Peyer's patch (tissue), 4 donors: ENCODE measurements at places on chromosomes 3 and 15. TPM values are rescaled to one million over a fixed set of nuclear protein-coding genes. Genes with fewer than 3 reads are reported as not detected.

CDHR4 gene
- not detected for total RNA-seq

SHF gene
- total RNA-seq, result 13.8 TPM

LRTM1 gene
- not detected for total RNA-seq

ACAD9 gene
- 51.9 TPM for total RNA-seq

- no peak overlapping the region for H3K27ac ChIP-seq
- no peak overlapping the region for H3K4me3 ChIP-seq
- H3K27me3 ChIP-seq, result no peaks in the 10 kb centered on the region
- no peaks in the 10 kb centered on the region for H3K4me1 ChIP-seq
- DNase-seq, result no peak
- no peaks in the 10 kb centered on the region for H3K36me3 ChIP-seq
Measured at GRCh38 chr3:139281096-139281495, 62.7 kb upstream of the MRPS22 start.

- DNase-seq, result no peak
- no peaks in the 10 kb centered on the region for H3K36me3 ChIP-seq
- no peaks in the 10 kb centered on the region for H3K27me3 ChIP-seq
- peak overlapping the region; percentile 80 for H3K27ac ChIP-seq
Measured at GRCh38 chr3:160753953-160754352, 2.1 kb upstream of the PPM1L start.

GRCh38 chr3:131349946-131350347, 31.6 kb upstream of the NUDT16 start:
- H3K4me1 ChIP-seq, result no peaks in the 10 kb centered on the region
- H3K27me3 ChIP-seq, result no peaks in the 10 kb centered on the region
- no peak overlapping the region for H3K27ac ChIP-seq
- no peaks in the 10 kb centered on the region for H3K36me3 ChIP-seq
- DNase-seq, result no peak

DNA sequence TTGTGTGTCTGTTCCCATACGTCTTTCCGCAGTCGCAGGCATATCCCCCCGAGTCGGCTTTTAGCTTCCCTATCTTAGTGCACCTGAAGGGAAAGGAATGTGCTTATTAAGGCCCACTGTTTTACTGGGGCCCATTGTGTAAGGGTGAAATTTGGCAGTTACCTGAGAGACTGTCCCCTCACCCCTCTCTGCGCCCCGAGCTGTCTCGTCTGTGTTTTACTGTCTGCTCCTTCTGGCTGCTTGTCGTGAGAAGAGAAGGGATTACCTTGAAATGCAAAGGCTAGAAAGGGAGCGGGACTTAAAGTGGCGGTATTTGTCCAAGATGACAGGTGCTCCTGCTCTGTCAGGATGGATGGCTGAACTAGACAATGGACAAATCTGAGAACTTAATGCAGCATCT, 233.0 kb upstream of the POU1F1 start:
- no peaks in the 10 kb centered on the region for H3K4me1 ChIP-seq
- no peaks in the 10 kb centered on the region for H3K27me3 ChIP-seq
- no peaks in the 10 kb centered on the region for H3K36me3 ChIP-seq
- DNase-seq, result no peak
- no peak overlapping the region for H3K27ac ChIP-seq

GRCh38 chr3:9500108-9501050, 53.2 kb downstream of the LHFPL4 start:
- peak; percentile 65 for DNase-seq
- H3K27ac ChIP-seq, result no peak overlapping the region
- no peak overlapping the region for H3K4me3 ChIP-seq
- H3K36me3 ChIP-seq, result no peaks in the 10 kb centered on the region
- no peaks in the 10 kb centered on the region for H3K27me3 ChIP-seq

DNA sequence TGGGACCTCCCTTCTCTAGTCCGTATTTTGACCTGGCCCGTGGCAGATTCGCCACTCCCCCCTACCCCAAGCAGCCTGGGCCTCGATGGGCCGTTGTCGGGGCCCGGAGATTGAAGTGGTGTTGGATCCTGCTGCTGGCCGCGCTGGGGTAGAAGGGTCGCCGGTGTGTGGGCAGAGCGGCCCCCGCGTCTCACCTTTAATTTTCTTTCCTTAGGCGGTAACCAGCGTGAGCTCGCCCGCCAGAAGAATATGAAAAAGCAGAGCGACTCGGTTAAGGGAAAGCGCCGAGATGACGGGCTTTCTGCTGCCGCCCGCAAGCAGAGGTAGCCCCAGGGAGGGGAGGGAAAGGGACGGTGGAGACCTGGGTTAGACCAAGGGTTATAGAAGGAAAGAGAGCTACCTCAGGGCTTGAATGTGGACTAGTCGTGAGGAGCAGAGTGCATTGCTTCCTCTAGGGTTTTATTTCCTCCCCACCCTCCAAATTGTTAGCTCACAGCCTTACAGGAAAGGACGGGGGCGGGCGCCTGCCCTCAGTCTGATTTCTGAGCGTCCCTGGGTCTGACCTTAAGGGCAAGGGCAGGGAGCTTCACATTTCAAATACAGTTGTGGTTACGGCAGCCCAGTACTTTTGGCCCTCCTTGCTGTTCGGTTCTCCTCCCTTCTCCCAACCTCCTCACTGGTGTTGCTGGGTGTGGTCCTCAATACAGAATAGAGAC, 799 bp downstream of the SERF2 start:
- H3K27ac ChIP-seq, result peak overlapping the region; percentile 100
- peak overlapping the region; percentile 95 for H3K4me3 ChIP-seq
- no peaks in the 10 kb centered on the region for H3K27me3 ChIP-seq
- DNase-seq, result peak; percentile 59
- H3K4me1 ChIP-seq, result peaks cover 5% of the 10 kb centered on the region
- no peaks in the 10 kb centered on the region for H3K36me3 ChIP-seq

- no peaks in the 10 kb centered on the region for H3K27me3 ChIP-seq
- no peak overlapping the region for H3K4me3 ChIP-seq
- H3K36me3 ChIP-seq, result no peaks in the 10 kb centered on the region
Measured at GRCh38 chr3:85864896-85865295, 906.1 kb downstream of the CADM2 start.

DNA sequence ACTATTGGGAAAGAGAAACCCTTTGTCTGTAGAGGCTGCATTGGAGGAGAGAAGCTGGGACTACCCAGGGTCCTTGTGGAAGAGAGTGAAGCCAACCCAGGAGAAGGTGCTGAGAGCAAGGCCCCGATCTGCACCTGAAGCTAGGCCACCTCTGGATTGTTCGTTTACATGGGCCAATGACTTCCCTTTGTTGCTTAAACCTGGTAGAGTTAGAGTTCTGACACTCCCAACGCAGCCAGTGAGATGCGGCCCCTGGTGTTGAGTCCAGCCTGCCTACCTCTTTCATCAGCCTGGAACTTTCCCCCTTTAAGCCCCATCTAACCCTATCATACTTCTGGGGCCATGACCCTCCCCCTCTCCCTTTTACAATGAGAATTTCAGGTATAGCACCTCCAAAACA, 30.8 kb downstream of the CCDC13 start:
- no peak overlapping the region for H3K27ac ChIP-seq
- no peaks in the 10 kb centered on the region for H3K36me3 ChIP-seq
- no peak for DNase-seq
- no peaks in the 10 kb centered on the region for H3K27me3 ChIP-seq
- no peak overlapping the region for H3K4me3 ChIP-seq

GRCh38 chr3:150784747-150785125, 21.8 kb upstream of the SIAH2 start:
- H3K36me3 ChIP-seq, result no peaks in the 10 kb centered on the region
- H3K27me3 ChIP-seq, result no peaks in the 10 kb centered on the region
- no peak overlapping the region for H3K27ac ChIP-seq
- H3K4me1 ChIP-seq, result no peaks in the 10 kb centered on the region
- no peak overlapping the region for H3K4me3 ChIP-seq
- DNase-seq, result no peak
